ENCODE measurements at places on chromosomes 7 and 10.

- DNase-seq: no peak
Measured at GRCh38 chr10:128898133-128898915, 568.7 kb upstream of the MGMT start.

DNA sequence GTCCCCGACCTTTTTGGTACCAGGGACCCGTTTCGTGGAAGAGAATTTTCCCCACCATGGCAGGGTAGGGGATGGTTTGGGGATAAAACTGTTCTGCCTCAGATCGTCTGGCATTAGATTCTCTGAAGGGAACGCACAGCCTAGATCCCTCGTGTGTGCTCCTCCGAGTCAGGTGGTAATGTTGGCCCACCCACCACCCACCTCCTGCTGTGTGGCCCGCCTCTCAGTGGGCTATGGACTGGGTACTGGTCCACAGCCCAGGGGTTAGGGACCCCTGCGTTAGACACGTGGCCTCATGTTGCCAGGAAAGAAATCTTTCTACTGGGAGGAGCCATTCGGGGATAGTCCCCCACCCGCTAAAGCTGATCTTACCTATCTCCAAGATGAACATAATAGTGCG is 27.0 kb downstream of the PFKFB3 start:
- DNase-seq: no peak

DNA sequence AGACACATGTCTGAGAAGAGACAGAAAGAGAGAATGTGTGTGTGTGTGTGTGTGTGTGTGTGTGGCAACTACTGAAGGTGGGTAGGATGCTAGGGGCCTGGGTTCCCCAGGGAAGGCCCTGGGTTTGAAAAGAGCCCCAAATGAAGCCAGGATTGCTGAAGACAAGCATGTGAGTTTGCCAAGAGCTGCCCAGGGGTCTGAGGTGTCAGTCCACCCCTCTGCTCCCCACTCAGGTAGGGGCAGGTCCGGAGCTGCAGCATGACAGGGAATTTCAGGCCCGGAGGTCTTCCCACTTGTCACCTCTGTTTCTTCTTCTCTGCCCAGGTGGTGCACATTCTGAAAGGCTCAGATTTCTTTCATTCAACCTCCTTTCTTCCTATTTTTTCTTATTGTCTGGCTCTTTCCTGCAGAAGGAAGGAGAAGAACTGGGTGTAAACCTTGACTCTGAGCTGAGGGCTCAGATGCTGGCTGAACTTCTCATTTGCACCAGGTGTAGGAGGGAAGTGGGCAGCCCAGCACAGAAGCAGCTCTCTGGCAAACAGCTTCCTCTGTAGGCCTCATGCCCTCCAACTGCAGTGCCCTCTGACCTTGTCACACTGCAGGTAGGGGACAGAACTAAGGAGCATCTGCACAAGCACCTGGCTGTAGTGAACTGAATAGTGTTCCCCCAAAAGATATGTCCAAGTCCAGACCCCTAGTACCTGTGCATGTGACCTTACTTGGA is 79.6 kb upstream of the LRRC4 start:
- no peak for DNase-seq

- no peak for DNase-seq
Measured at GRCh38 chr10:98168147-98168546, 33.7 kb downstream of the R3HCC1L start.

- no peak for DNase-seq
Measured at GRCh38 chr10:117134056-117134305, 4.1 kb downstream of the VAX1 start.

DNA sequence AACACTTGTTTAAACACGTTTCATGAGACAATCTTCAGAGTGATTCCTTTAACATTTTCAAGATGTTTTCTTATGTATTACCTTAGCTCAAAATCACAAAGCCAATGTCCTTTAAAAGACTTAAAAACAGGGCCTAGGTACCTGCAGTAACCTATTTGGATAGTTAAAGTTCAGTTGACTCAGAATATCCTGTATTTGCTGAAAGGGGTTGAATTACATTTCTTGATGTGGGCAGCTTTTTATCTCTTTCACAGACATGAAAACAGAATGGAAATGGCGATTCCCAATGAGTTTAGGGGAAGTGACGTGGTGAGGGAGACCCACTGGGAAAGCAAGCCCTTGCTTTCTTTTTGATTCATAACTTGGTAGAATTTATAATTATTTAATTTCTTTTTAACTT is 324.4 kb upstream of the AOAH start:
- DNase-seq: no peak

DNA sequence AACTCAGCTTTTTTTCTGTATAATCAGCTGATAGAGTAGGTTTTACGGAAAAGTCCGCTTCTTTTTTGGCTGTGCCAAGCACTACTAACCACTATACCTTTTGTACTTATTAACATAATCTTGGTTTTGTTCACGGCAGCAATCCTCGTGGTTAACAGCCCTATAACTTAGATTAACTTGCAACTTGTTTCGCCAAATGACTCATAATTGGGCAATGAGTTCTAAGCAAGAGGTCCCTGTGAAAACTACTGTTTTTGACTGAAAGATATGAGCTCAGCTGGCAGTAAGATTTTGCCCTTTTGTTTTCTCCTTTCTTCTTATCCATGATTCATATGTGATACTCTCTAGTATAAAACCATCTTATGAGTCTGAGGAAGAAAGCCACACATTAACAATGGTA is 345.0 kb upstream of the PCDH15 start:
- DNase-seq: no peak

DNA sequence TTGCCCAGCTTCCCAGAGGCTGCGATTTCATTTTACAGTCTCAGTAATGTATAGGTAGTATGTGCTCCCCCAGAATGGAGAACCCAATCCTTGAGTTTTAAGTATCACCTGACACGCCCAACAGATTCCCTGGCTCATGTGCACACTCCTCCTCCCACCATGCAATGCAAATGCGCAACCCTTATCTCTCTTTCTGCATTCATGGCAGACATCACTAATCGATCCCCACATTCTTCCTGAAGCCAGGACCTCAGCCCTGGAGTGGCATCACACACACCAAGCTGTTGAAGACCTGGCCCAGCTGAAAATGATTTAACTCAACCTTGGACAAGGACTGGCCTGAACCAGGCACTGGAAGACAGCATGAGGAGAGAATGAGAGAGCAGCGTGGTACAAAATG is 68.4 kb downstream of the ZRANB1 start:
- DNase-seq: no peak

- no peak for DNase-seq
Measured at GRCh38 chr7:36653008-36653662, 71.2 kb downstream of the AOAH start.

DNA sequence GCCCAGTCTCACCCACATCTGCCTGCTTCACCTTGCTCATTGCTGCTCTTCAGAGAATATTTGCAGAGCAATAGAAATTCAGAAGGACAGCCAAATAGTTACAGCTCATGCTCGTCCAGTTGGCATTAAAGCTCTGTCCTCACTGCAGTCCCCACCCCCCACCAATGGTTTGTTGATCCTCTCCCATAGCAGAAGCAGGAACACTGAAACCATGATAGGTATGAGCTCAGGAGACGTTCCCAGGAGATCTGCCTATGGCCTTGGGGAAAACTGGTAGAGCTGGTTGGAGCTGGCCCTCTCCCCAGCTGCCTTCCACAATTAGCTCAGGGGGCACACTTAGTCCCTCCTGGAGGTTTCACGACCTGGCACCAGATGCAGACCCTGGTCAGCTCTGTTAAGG is 68.6 kb upstream of the KMT2C start:
- DNase-seq: no peak

DNA sequence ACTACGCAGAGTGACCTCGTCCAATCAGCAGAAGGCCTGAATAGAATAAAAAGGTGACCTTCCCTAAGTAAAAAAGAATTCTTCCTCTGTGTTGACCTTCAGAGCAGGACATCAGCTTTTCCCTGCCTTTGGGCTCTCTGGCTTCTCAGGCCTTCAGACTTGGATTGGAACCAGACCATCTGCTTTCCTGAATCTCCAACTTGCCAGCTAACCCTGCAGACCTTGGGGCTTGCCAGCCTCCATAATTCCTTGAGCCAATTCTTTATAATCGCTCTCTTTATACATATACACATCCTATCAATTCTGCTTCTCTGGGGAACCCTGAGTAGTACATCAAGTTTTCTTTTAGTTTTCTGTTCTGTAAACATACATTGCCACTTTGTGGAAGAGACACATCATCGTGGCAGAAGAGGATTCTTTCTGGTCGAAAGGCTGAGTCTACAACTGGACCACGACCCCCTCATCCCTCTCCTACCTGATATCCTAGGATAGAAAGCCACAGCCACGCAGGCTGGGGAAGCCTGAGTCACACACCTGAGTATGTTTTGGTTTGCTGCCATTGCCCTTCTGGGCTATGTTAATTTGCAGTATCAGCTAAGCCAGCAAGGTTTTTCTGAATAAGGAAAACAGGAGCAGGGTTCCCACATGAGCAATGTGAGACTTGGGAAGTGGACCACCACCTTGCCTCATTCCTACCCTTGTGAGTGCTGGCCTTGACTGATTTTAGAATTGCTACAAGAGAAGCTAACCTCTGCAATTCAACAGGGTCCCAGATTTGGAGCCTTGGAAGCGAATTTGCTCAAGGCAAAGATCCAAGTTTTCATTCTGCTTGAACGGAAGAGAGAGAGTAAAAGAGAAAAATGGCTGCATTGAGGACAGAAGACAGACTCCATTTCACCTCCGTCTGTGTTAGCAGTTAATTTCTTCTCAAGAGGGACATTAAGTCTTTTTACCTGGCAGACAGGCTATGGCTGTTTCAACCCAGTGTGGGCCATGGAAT is 445.2 kb upstream of the FZD8 start:
- DNase-seq: no peak

- no peak for DNase-seq
Measured at GRCh38 chr10:77699080-77699645, 61.6 kb upstream of the KCNMA1 start.

DNA sequence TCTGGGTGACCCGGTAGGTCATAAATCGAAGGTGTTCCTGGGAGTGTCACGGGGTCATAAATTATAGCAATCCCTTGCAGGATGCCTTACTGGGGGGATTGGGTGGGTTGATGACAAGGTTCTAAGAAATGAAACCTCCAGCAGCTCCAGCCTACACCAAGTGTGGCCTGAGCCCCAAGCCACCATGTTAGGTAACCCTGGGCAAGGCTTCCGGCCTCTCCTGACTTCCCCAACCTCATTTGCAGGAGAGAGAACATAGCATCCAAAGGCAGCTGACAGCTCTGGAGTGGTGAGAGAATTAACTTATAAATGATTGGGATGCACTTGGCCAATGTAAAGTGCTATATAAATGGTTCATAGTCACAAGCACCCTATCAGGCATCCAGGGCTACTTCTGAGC is 52.8 kb upstream of the TMEM273 start:
- no peak for DNase-seq

DNA sequence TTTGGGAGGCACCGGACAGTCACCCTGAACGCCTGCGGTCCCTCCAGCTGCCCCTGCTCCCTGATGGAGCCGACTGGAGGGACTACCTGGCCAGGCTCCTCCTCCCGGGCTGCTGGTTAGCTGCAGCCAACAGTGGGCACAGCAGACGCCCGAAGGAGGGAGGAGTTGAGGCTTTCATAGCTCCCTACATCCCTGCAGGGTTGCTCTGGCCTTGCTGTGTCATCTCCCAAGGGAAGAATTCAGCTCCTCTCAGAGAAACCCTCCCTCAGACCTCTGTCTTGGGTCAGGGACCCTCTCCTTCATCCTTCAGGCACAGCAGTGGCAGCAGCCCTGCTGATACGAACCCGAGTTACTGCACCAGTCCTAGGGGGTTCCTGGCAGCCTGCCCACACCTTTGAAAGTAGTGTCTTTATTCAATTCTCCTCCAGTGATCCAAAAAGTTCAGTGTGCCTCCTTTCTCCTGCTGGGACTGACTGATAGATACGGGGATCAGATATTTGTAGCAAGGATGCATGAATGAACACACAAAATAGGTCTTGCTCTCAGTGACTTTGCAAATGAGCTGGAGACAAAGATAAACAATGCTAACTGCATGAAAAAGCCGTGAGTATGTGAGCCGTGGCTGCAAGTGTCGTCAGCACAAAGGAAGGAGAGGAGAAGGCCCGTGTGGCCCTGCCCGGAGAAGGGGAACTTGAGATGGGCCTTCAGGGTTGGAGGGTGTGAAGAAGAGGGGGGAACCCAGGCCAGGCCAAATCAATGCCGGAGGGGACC is 136.6 kb downstream of the PRKAG2 start:
- DNase-seq: no peak

DNA sequence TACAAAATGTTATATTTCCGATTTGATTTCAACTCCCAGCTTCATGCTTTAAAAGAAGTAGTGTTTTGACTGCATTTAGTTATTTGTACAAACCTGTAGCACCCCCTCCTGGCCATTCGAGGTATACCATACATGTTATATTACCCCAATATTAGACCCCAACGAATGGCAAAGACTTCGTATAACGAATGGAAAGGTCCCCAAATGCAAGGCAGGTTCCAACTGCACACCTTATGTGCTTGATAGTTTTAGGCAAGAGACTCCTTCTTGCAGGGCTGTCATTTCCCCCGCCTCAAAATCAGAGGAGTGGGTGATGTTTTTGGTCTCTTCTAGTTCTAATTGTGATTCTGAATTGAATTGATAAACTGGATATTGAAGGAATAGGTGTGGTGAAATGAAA is 101.1 kb upstream of the TARP start:
- DNase-seq: no peak

DNA sequence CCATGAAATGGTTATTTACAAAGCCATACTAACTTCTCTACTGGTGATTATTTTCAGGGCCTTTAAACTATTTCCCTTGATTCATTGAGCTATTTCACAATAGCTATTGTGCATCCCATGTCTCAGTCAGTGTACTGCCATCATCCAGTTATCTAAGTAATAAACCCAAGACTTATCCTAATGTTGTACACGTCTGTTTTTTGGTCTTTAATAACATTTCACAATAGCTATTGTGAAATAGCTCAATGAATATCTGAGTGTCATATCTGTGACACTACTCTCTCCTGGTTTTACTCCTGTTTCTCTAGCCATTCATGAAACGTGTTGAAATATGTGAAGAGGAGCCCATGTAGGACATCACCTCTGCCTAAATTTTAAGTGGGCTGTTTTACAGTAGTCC is 36.5 kb upstream of the TMEM140 start:
- no peak for DNase-seq

DNA sequence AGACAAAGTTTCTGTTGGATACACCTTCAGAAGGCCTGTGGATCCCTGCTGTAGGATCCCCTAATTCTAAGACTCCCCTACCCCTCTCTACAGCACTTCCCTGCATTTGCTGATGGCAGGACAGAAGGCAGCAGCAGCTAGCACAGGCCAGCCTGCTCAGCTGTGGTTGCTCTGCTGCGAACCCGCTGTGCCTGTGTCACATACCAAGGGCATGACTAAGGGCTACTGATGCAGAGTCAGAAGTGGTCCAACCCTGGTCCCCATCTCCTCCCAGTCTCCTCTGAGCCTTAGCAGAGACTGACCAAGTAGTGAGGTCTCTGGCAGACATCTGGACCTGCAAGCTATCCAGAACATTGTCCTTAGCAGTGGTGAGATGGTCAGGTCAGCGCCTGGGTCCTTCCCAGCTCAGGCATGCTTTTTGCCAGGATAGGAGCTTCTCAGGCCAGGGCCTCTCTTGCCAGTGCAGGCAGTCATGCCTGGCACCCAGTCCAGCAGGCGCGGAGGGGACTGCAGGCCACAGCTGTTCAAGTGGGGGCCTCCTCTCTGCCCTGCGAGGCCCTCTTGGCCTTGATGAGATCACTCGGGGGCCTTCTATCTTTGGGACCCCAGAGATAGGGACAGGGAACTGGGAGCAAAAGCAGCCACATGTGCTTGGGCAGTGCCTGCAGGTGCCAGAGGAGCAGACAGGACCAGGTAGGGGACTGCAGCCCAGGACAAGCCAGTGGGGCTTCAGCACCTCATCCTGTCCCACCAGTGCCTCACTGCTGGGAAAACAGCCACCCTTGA is 146.4 kb downstream of the ZNF248 start:
- no peak for DNase-seq
